IPS DF 19.7 (cell line): ENCODE measurements at places on chromosomes 7 and 10.

DNA sequence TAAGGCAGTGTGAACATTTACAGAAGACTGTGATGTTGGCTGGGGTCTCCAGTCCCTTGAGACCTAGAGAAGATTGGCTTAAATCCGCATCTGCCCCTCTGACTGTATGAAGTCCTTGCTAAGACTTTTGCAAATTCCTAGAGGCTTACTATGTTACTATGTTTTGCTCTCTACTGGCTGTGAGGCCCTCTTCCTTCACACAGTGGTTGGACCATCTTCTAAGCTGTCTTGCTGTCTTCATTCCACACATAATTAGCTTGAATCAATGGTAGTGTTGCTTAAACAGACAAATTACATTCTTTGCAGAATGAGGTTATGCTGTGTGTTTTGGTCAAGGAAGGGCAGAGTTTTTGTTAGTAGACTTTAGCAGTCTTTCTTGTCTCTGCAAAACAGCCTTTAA lies 658.0 kb downstream of the TYW1 start:
- DNase-seq, result no peak

DNA sequence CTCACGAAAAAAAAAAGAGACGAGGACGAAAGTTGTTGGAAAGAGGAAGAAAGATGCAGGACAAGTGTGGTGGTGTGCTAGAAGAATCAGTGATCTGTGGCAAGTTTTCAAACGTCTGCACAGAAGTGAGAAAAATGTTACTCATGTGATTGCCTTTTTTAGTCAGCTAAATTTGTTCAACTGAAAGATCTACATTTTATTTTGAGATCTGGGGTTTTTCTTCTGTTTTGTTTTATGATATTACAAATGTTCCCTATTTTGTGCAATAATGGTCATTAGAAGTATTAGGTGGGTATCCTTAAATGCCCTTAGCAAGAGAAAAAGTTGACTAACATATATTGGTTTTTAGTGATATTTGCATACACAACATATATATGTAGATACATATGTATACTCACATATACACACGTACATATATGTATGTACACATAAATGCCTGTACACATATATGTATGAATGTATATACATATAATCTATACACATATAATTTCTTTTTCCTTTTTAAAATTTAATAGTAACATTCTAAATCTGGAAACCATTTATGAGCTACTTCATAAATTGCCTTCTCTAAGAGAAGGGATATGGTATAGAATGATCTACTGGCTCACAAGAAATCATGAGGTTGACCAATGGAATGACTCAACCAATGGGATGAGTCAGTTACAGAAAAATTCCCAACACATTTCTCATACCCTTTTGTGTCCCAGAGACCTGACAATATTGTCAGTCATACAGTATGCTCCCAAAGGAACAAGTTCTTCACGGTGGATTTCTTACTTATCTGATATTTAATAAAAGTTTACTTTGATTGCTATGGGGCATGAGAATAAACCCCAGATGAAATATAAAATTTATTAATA lies 38.4 kb downstream of the SLC39A12 start:
- DNase-seq, result no peak

- no peak for DNase-seq
Observed at GRCh38 chr10:48257407-48257961, 17.0 kb downstream of the FRMPD2 start.

DNA sequence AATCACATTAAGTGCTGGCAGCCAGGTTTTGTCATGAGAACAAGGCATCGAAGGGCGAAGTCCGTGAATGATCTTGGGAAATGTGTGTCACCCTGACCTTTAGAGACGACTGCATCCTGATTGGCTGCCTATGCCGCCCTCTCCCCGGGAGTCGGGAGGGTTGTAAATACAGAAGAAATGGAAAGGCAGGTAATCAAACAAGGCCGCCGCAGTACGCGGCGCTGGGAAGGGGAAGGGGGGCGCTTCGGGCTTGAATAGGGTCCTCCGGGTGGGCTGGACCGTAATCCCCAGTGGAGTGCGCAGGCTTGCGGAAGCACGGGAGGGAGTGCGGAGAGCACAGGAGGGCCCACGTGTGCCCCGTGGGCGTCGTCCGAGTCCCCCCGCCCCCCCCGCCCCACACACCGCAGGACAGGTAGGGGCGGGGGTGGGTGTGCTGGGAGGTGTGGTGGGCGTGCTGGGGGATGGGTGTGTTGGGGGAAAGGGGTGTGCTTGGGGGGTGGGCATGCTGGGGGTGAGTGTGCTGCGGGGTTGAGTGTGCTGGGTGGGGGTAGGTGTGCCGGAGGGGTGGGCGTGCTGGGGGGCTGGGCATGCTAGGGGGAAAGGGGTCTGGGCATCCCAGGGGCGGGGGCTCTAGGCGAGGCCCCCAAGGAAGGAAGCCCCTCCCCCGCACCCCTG lies 169.4 kb downstream of the ARHGAP12 start:
- DNase-seq, result peak; percentile 48
